ENCODE measurements at places on chromosomes 12 and 14.

GRCh38 chr12:2924019-2924418 is 33.3 kb downstream of the TULP3 start:
- DNase-seq = no peak

- no peak for DNase-seq
These were observed 49.3 kb downstream of the CDK17 start for GRCh38 chr12:96350982-96351381.

- no peak for DNase-seq
These were observed 203.6 kb downstream of the EFCAB11 start for GRCh38 chr14:89750908-89751392.

DNA sequence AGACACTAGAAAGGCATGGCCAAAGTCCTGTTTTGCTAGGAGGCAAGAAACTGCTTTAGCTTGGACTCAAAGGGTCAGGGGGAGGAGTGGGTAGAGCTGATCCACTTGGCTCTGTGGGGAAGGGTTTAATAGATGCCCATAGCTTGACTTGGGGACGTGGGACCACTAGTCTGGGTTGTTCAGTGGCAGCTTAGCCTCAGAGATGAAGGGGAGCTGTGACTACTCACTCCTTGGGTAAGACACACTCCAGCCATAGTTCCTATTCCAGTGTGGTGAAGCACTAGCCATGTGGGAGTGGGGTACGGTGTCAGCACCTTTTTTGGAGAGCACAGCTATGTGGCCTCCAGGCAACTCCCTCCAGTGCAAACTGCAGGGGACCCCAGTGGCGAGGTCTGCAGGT is 257.3 kb downstream of the TMEM121 start:
- no peak for DNase-seq

- no peak for DNase-seq
These were observed 32.4 kb upstream of the PPP1R13B start for GRCh38 chr14:103879570-103880347.

GRCh38 chr12:108686780-108687179 is 44.5 kb downstream of the CORO1C start:
- no peak for DNase-seq

- DNase-seq = no peak
These were observed 6.2 kb downstream of the TNFAIP2 start for GRCh38 chr14:103129301-103130016.

Data from GM10248 (cell line).